ENCODE measurements at places on chromosomes 6 and 20.

GRCh38 chr6:68958327-68958726 lies 323.2 kb downstream of the ADGRB3 start:
- DNase-seq = no peak

- no peak for DNase-seq
Measured at GRCh38 chr6:72288592-72288991, 333.3 kb upstream of the KCNQ5 start.

- DNase-seq = no peak
Measured at GRCh38 chr6:142325111-142325510, 23.3 kb downstream of the ADGRG6 start.

DNA sequence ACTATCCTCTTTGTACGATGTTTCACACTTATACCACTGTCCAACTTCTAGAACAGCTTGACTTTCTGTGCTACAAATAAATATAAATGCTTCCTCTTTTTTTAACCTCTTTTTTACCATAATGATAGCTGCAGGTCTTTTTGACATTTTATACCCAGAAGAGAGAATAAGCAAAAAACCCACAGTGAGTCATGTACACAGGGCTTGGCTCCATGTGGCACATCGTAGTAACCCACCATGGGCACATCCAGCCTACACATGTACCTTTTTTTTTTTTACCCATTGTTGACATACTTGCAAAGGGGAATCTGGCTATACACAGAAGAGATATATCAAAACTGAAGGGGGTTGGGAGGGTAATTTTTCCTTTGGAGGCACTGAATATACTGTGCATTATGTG lies 59.5 kb upstream of the RSPO3 start:
- DNase-seq = no peak

- DNase-seq = no peak
Measured at GRCh38 chr6:79420054-79420453, 117.2 kb downstream of the LCA5 start.

DNA sequence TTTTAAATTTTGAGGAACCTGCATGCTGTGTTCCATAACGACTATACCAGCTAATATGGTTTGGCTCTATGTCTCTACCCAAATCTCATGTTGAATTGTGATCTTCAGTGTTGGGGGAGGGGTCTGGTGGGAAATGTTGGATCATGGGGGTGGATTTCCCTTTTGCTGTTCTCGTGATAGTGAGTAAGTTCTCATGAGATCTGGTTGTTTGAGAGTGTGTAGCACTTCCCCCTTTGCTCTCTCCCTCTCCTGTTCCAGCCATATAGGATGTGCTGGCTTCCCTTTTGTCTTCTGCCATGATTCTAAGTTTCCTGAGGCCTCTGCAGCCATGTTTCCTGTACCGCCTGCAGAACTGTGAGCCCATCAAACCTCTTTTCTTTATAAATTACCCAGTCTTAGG lies 61.8 kb upstream of the NEDD9 start:
- no peak for DNase-seq

DNA sequence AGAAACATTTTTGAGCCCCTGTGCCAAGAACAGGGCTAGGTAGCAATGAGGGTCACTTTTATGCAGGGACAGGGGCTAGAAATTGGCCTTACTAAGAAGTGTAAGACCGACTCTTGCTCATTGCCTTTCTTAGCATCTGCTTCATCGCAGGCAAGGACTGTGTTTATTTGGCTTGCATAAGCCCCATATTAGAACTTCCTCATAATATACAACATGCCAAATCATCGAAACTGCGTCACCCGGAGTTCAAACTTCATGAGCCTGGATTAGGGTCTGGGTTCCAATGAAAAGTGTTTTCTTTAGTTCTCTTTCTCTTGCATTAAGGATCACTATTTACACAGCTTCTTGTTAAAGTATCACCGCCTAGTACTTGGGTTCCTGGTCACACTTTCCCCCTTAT lies 977 bp upstream of the SMAP1 start:
- no peak for DNase-seq

GRCh38 chr20:53216856-53217576 lies 244.9 kb downstream of the TSHZ2 start:
- DNase-seq = peak; percentile 63

GRCh38 chr6:113644861-113645575 lies 212.1 kb upstream of the MARCKS start:
- no peak for DNase-seq

GRCh38 chr20:15146948-15147347 lies 809.5 kb upstream of the FLRT3 start:
- no peak for DNase-seq

GRCh38 chr6:92582211-92582610 lies 837.1 kb downstream of the EPHA7 start:
- no peak for DNase-seq

GRCh38 chr6:128655978-128656498 lies 135.6 kb upstream of the PTPRK start:
- no peak for DNase-seq

DNA sequence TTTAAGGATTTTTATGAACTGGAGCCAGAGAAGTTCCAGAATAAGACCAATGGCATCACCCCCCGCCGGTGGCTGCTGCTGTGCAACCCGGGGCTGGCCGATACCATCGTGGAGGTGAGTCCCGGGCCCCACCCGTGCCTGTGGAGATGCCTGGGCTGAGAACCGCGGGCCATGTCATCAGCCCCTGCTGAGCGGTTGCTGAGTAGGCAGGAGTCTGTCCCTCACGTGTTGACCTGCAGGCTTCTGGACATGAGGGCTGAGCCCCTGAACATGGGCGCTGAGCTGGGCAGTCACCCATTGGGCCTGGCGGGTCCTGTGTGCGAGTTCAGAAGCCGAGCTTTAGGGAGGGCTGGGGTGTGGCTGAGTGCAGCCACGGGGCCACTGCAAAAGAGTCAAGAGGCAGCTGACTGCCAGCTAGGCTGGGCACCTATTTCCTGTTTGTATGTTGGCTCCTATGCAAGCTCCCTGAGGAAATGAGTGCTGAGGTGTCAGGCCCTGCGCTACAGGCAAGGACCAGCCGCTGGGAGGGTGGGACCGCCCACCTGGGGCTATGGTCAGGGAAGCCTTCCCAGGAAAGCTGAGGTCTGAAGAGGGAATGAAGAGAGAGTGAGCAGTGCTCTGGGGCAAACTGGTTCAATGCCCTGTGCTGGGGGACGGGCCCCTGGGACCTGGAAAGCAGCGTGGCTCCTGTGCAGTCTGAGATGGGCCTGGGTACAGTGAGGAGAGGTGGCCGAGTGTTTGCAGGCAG lies 34.3 kb downstream of the PYGB start:
- no peak for DNase-seq

- no peak for DNase-seq
Measured at GRCh38 chr6:82567621-82568020, 204.0 kb downstream of the TPBG start.
